ENCODE measurements at places on chromosomes 4 and X.
A peak's percentile ranks its signal among the peaks of the same experiment; 100 is the strongest.

DNA sequence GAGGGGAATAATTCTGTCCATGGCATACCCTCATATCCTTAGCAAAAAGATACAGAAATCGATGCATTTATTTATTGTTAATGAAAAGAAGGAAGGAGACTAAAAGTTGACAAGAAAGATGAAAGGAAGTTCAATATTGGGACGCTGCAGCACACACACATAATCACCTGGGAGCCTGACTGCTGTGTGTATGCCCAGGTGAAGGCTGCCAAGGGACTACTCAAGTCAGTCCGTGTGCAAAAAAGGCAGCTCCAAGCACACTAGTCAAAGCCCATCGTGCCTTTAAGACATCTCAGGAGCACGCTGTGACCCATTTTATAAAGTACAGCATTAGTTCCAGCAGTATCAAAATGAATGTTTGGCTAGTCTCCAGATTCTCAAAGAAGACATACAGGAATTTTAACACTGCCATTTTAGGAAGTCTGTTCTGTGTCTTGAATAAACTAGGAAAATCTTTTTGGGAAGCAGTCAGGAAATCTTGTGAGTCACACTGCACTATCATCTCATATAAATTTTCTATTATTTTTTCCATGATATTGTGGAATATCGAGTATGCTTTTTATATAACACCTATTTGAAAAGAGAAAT lies 363.9 kb downstream of the GASK1B start:
- no peak for DNase-seq

DNA sequence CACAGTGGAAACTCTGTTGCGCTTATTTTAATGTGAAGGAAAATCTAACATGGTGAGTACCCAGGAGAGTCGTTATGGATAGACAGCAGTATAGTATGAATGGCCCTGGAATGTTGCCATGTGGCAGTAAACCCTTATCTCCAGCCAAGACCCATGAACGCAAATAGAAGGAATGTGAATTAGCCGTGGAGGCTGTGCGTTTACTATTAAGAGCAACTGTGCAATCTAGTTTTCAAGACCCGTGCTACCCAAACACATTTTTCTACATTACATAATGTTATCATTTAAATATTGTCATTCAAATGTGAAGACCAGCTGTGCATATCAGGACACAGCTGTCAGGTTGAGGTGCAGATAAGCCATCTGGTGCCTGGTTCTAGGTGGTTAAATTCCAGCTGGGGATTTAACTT lies 13.3 kb upstream of the AGA start:
- DNase-seq = no peak

GRCh38 chr4:19735012-19735411 lies 516.7 kb upstream of the SLIT2 start:
- DNase-seq = no peak

- no peak for DNase-seq
These were observed 65.5 kb upstream of the LAS1L start for GRCh38 chrX:65600106-65600505.

DNA sequence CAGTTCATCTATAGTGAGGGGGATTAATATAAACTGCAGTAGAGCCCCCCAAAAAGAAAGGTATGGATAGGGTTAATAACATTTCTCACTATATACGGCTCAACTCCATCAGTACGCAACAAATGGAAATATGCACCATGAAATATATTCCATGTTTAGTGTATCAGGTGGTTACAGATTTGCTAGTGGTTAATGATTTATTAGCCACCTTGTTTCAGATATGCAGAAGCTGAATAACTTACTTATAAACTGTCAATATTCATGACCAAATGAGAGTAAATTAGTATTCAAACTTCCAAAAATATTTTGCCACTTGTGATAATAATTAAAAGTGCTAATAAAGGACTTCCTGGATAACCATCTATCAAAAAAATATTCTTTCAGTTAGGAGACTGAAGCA lies 14.8 kb downstream of the AMTN start:
- no peak for DNase-seq

GRCh38 chr4:153603258-153603657 lies 80.8 kb upstream of the TLR2 start:
- no peak for DNase-seq

DNA sequence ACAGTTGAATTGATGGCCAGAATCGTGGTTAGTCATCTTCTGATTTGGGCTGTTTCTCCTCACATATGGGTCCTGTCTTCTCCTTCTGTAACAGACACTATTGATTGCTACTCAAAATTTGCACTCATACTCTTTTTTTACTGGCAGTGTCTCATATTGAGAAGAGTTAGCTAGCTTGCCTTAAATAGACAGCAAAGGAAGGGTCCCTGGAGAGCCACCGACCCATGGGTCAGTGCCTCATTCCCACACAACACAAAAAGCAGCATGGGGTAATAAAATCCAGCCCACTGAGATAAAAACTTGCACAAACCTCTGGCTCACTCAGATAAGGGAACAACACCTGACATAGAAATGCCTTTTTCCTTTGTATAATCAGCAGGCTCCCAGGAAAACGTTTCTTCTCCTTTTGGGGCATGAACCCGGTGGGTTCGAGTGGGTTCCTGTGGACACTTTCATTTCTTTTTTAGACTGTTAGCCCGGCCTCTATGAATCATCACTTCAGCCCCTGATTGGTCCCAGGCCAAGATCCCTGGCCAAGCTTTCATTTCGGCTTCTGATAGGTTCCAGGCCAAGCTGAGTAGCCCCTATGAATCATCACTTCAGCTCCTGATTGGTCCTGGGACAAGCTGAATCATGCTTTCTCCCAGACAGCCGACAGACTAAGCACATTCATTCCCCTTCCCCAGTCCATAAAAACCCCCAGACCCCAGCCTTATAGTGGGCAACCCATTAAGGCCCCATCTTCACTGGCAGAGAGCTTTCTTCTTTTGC lies 408.1 kb downstream of the DCAF12L2 start:
- DNase-seq = no peak

GRCh38 chr4:86608757-86609375 lies 14.8 kb downstream of the PTPN13 start:
- no peak for DNase-seq

GRCh38 chr4:148787831-148788477 lies 345.7 kb upstream of the NR3C2 start:
- DNase-seq = no peak

DNA sequence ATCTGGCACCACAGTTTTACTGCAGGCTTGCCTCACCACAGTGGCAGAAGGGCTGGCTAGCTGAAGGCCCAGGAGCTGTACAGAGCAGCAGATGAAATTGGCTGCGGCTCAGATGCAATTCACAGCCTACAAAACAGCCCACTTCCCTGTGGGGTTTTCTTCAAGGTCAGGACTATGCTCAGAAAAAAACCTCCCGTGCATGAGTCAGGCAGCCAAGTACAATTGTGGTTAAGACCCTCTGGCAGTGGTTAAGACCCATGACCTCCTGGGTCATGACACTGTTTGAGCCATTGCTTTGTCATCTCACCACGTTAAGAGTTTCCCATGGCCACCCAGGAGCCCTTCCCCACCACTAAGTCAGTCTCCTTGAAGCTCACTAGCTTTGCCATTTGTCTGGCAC lies 276.3 kb downstream of the HNRNPD start:
- DNase-seq = no peak

- DNase-seq = peak; percentile 81
These were observed at the start of gene CRMP1 for GRCh38 chr4:5893004-5893580. CRMP1 (minus strand) TSS chr4:5893086; CDS start chr4:5892969, 117 bp downstream.

DNA sequence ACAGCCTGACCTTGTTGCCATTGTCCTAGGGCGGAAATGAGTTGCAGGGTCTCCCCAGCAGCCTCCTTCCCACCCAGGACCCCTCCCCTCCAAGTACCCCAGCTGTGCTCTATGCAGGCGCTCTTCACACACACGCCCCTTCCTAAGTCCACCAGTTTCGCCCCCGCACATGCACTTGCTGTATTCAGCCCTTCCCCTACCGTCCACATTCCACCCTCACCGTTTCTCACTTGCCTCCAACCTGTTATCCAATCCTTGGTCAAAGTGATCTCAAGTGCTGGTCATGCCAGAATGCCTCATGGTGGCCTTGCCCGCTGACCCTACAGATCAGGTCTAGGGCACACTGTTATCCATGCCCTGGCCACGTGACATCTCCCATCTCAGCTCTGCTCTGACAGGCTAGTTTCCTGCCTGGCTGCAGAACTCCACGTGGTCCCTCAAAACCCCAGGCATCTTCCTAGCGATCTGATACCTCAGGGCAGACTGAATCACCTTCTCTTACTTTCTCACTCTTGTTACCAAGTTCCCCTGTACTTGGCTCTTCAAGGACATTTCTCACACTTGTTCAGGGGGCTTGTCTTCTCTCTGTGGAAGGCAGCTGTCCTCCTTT lies 39.7 kb downstream of the NSG1 start:
- no peak for DNase-seq

GRCh38 chrX:56947699-56948098 lies 47.6 kb downstream of the SPIN3 start:
- no peak for DNase-seq

GRCh38 chrX:15404401-15405096 lies 20.3 kb upstream of the VEGFD start:
- DNase-seq = no peak

GRCh38 chrX:108121291-108121690 lies 29.7 kb downstream of the ATG4A start:
- DNase-seq = no peak

- DNase-seq = no peak
These were observed 247.9 kb downstream of the PPP1R2C start for GRCh38 chrX:42530027-42530426.

DNA sequence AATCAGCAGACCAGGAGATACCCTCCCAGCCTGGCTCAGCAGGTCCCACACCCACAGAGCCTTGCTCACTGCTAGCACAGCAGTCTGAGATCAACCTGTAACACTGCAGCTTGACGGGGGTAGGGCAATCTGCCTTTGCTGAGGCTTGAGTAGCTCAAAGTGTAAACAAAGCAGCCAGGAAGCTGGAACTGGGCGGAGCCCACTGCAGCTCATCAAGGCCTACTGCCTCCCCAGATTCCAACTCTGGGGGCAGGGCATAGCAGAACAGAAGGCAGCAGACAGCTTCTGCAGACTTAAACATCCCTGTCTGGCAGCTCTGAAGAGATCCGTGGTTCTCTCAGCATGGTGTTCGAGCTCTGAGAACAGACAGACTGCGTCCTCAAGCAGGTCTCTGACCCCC lies 15.1 kb upstream of the GABRA2 start:
- peak; percentile 55 for DNase-seq

GRCh38 chrX:38961936-38962335 lies 160.7 kb downstream of the MID1IP1 start:
- DNase-seq = no peak

DNA sequence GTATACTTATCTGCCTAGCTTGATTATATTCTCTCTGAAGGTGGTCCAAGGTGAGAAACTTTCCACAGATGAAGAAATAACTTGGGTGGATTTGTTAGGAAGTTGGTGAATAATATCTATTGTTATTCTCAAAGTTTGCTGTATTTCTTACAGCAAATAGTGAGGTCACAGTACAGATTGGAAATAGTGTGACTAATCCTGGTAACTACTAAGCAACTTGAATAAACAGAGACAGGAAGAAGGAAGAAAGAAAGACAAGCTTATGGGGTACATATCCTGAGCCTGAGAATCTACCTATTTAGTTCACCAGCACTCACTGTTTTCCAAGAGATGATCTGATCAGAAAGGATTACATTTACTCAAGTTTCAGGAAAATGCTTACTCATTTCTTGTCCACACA lies 1416.1 kb downstream of the RPA4 start:
- DNase-seq = no peak

GRCh38 chrX:69961365-69962072 lies 88.2 kb downstream of the AWAT2 start:
- no peak for DNase-seq

DNA sequence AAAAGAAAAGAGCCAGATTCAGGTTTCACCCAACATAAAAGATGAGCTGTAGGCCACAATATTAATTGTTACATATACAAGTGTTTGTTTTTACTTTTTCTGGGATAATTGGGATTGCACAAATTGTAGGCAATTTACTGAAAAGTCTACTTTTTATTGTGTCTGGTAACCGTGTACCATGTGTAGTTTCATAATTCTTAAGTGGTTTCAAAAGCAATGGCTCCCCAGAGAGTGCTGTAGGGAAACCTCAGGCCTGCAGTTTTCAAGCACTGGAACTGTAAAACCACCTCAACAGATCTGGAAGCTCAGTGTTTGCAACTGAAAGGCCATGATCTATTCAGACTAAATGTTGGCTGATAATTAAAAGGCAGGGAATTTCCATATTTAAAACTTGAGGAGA lies 53.9 kb upstream of the MMAA start:
- no peak for DNase-seq

GRCh38 chr4:8428288-8429097 lies 12.0 kb downstream of the ACOX3 start:
- DNase-seq = peak; percentile 93

- DNase-seq = no peak
These were observed 241.4 kb upstream of the PGRMC2 start for GRCh38 chr4:128528793-128529553.

DNA sequence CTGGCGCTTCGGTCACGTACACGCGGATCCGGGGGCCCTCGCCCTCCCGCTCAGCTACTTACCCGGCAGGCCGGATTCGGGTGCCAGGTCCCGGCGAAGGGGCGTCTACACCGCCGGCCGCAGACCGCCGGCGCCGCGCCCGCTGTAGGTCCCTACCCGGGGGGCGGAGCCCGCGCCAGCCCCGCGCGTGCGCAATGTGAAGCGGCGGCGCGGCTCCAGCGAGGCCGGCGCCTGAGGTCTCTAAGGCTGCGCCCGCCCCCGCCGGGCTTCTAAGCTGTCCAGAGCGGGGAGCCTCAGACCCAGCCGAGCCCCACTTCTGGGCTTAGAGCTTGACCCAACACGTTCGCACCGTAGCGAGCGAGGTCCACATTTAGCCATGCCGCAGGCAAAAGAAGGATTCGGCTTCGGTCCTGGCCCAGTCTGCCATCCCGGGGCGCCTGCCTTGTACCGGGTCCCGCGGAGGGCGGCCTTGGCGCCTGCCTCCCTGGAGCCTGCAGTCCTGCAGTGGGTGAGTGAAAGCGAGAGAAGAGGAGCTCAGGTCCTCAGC lies at the start of gene ZNF518B:
Gene ZNF518B (minus strand): TSS at position 172 of the 547 bp plus-strand sequence. CDS start 11,098 bp downstream, outside the sequence.
- peak; percentile 74 for DNase-seq

DNA sequence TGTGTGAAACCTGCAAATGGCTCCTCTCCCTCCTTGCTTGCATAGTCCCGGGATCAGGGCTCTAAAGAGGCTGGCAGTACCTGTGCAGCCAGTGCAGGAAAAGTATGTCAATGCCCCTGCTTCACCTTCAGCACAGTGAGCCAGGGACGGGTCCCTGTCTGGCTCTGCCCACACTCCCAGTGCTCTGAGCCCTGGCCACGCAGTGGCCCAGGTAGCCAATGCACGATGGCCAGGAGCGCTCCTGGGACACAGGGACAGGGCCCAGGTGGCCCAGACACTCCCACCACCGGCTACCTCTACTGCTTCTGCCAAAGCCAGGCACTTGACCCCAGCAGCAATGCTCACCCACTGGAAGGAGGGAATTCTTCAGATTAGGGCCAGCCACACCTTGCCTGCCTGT lies 68.0 kb upstream of the MAGEA10 start:
- no peak for DNase-seq
